ENCODE measurements at places on chromosomes 1 and 21.

DNA sequence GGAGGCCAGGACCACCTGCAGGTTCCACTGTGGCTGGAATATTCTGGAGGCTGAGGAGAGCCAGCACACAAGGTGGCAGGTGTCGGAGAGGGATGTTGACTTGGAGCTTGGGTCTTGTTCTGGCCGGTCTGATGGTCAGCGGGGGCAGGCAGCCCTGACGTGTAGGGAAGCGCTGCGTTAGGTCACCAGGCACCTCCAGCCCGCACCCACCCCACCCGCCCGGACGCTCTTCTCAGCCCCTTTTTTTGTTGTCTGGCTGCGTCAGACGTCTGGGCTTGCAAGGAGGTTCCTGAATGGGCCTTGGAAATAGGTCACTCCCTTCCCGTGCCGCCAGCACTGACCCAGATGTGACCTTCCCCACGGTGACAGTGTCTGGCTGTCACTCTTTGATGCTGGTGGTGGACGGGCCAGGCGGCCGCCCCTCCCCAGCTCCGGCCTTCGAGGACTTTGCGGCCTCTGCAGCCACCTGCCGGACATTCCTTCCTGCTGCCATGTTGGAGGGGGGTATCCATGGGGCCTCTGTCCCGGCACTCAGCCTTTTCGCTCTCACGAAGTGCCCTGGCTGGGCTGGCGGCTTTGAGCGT, 30.1 kb downstream of the SPSB1 start:
- DNase-seq, result no peak

- DNase-seq, result no peak
Measured at GRCh38 chr1:48492392-48492791, 20.4 kb upstream of the SPATA6 start.

GRCh38 chr1:224615861-224616755, at the start of gene CNIH3:
CNIH3 (plus strand) TSS chr1:224616317; CDS start chr1:224617175, 858 bp downstream.
- no peak for DNase-seq

- no peak for DNase-seq
Measured at GRCh38 chr1:160806109-160806665, 10.2 kb downstream of the LY9 start.

- DNase-seq, result no peak
Measured at GRCh38 chr1:223390618-223391017, 2.6 kb upstream of the CCDC185 start.

DNA sequence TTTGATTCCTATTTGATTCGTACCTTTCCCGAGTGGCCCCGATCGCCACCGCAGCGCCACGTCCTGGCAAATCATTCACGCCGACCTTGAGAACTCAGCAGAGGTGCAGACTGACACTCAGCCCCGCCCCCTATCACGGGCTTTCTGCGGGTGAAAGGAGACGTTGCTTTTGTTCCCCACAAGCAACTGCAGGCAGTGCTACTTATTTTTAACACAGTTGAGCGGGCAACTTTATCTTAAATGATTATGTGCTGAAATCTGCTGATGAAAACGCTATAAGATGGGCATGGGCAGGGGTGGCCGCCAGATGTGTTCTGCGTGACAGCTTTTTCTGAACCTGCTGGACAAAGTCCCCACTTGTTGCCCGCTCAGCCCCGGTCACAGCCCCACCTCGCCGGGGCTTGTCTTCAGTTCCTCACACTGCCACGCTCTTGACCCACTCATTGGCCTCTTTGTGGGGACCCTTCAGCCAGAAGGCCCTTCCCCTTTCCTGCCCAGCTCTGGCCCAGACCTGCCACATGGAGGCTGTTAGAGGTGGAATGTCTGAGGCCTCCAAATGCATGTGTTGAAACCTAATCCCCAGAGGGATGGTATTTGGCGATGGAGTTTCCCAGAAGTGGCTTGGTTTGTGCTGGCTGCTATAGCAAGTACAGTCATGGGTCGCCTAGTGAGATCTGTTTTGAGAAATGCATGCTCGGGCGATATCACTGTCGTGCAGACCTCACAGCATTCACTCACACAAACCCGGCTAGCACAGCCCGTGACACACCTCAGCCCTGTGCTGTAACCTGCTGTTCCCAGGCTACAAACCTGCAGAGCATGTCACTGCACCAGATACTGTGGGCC, 15.7 kb upstream of the PDXK start:
- DNase-seq, result no peak

- no peak for DNase-seq
Measured at GRCh38 chr1:88376421-88376820, 307.7 kb upstream of the PKN2 start.

DNA sequence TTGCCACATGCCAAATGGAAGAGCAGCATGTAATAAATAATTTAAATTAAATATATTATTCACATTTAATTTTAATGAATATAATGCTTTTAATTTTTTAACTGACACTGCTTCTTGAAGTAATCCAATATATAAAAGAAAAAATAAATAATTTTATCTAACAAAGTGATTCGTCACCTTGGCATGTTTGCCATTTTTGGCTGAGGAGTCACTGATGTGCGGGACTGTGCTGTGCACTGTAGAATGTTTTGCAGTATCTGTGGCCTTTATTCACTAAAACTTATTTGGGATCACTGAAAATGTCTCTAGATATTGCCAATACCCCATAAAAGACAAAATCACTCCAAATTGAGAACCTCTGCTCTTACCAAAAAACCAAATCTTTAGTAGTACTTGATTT, 807.8 kb downstream of the BRINP3 start:
- DNase-seq, result no peak

DNA sequence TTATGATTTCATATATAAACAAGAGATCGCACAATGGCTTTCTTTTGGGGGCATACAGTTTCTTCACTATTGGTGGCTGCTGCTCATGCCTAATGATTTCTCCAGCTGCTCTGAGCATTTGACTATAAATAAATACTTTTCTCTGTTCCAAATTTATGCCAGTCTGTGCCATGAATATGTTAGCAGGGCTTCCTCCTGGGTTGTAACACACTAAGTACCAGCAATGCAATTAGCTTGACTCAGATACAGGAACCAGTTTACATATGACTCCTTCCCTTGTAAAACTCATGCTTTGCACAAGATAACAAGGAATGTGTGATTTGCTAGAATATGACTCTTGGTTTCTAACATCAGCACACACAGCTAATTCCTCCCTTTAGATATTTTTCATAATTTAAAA, 1629.7 kb downstream of the NCAM2 start:
- no peak for DNase-seq

GRCh38 chr1:185739967-185740366, 5.8 kb downstream of the HMCN1 start:
- DNase-seq, result no peak

DNA sequence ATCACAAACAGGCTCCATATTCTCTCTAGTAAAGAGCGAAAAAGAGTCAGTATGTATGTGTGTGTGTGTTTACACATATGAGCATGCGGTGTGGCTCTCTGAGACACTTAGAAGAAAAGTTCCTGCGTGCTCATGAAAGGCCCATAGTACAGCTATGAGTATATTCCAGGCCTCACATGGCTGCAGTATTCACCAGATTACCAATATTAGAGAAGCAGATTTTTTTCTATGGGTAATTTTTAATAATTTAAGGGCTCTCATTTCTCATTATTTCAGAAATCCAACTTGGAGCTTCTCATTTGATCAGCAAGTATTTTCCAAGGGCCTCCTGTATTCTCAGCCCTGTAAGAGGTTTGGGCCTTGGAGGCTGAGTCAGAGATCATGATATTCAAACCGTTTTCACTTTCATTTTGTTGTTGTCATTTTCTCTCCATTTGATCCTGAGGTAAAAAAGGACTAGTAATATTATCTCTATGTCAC, 232.9 kb upstream of the SGIP1 start:
- DNase-seq, result no peak

DNA sequence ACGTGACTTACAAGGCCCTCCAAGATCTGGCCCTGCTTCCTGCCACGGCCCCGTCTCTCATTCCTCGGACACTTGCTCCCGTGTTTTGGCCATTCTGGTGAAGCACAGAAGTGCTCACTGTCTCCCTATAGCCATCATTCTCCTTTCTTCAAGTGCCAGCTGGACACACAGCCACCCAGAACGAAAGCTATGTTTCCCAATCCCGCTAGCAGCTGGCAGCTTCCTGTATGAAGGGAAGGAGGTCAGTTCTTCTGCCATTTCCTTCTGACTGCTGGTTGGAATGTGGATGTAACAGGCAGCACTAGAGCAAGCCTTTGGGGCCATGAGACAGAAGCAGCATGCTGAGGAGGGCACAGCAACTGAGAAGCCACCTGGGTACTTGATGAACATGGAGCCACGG, 82.8 kb downstream of the TGFBR3 start:
- DNase-seq, result no peak

- DNase-seq, result no peak
Measured at GRCh38 chr1:67668660-67669059, 16.3 kb upstream of the GADD45A start.

DNA sequence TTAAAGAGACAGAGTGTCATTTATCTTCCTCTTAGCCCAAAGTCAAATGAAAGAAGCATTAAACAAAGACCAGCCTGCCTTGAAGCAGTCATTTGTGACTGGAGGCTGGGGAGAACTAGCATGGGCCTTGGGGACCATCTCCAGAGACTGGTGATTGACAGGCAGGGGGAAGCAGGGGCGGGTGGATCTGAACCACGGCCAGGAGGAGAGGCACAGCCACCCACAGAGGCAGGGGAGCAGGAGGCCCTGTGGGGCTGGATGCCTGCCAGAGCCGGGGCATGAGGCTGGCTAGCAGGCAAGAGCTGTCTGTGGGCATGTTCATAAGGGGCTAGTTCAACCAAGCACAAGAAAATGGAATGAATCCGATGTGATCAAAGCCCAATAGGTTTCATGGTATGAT, 73.9 kb downstream of the PLXNA2 start:
- no peak for DNase-seq

- DNase-seq, result no peak
Measured at GRCh38 chr1:230869500-230869899, 1.2 kb upstream of the C1orf198 start.

- no peak for DNase-seq
Measured at GRCh38 chr1:190608282-190608681, 130.6 kb upstream of the BRINP3 start.

DNA sequence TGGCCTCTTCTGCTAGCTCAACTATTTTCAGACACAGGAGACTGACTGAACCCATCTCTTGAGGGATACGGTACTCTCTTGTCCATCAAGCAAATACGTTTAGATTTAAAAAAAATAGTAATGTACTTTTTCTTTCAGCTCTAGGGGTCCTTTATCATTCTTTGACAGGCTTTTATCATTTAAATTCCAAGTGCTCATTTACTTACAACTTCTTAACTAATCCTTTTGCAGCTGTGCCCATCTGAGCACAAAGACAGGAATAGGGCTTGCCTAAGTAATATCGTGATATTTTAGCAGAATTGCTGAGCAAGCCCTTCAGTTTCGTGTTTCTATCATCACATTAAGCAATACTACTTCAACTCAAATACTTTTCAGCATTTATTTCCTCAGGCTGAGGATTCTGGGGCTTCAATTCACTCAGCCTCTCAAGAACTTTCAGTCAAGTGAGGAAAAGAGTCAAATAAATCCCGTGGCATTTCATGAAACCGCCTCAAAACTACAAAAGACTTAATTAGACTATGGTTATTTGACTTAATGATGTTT, 317.6 kb downstream of the BACH1 start:
- DNase-seq, result no peak

- no peak for DNase-seq
Measured at GRCh38 chr1:119429687-119430086, 14.7 kb downstream of the HSD3B2 start.

DNA sequence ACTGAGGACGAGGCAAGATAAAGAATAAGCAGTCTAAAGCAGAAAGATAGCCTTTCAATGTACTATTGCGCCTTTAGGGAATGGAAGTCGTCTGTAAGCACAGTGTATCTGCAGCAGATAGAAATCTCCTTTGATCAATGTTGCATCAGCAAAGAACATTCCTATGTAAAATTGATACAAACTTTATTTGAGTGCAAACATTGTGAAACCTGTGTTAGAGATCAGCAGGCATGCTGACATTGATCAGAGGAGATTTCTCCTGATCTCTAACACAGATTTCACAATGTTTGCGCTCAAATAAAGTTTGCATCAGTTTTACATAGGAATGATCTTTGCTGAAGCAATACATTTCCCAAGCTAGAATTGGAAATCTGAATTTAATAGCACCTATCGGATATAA, 1446.8 kb downstream of the MRPL39 start:
- no peak for DNase-seq

DNA sequence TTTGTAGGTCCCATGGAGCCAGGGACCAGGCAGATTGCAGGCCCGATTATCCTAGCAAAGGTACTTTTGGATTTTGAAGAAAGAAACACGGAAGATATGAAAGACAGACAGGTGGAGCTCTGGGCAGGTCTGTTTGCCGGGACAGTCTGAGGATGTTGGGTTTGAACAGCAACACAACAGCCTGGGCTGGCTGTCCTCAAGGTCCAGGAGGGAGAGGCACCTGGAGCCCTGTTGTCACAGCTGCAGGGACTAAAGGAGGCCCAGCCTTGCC, 14.6 kb downstream of the H6PD start:
- DNase-seq, result no peak

- no peak for DNase-seq
Measured at GRCh38 chr1:25174730-25175612, 57.3 kb downstream of the SYF2 start.

DNA sequence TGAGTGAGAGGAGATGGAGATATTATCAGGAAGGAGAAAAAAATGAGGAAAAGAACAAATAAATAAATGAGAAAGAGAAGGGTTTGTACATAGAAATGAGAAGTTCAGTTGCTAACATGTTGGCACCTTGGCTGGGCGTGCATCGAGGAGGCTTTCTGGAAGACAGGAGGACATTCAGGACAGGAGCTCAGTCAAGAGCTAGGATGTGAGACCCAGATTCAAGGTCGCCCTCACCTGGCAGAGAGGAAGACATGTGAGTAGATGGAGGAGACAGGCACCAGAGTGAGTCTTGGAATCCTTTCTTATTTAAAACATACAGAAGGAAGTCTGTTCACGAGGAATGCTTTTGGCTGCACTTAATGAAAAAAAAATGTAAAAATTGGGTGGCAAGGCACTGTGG, 640.9 kb downstream of the NPHP4 start:
- no peak for DNase-seq

DNA sequence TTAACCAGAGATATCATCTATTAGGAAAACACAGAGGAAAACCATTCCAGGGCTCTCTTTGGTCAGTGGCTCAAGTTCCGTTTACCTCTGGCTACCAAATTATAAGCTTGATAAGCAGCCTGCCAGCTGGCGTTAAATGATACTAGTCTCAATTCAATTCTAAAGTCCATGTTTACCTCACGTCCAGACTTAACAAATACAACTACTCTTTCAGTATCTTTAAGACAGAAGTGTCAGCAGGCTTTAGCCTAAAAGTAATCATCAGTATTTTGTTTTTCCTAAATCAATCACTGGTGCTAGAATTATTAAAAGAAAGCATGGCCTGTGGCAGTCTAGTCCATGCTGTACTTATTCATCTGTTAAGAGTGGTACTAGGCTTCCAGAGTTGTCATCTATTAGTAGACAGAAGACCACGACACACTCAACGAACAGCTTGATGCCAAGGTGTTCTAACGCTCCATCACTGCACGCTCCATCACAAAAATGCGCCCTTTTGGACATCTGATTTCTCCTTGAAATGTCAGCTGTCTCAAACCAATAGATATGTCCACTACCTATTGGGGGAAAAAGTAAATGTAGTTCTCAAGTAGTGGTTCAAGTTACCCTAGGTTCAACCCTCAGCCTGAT, 1.5 kb downstream of the IVNS1ABP start:
- no peak for DNase-seq

GRCh38 chr21:34825948-34826548, 157.3 kb downstream of the CLIC6 start:
- DNase-seq, result no peak

GRCh38 chr1:151009206-151009587, 948 bp downstream of the PRUNE1 start:
- no peak for DNase-seq

- no peak for DNase-seq
Measured at GRCh38 chr1:242199776-242200458, 201.0 kb upstream of the MAP1LC3C start.

All from NCI-H187 treated with DMSO at 0.1 percent for 48 hours (cell line).